ENCODE measurements at places on chromosomes 4 and X.

DNA sequence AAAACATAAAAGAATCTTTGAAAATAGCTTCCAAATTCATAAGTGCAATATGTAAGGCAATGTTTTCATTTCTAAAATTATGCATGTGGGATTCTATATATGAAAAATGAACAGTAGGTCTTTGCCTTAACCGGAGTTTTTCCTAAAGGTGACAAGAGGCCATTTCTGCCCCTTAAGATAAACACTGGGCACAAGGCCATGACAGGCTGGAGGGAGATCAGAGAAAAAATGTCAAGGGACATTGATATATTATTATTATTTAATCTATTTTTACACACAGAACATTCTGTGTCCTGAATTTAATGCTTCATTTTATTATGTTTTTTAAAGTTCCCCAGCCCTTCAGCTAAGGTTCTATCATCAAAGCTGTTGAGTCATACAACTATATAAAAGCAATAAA is 118.8 kb downstream of the CHM start:
- DNase-seq, result no peak

- no peak for DNase-seq
Observed at GRCh38 chr4:102042871-102043802, 252.6 kb downstream of the BANK1 start.

GRCh38 chr4:66575008-66575696 is 904.9 kb upstream of the EPHA5 start:
- DNase-seq, result peak; percentile 88

DNA sequence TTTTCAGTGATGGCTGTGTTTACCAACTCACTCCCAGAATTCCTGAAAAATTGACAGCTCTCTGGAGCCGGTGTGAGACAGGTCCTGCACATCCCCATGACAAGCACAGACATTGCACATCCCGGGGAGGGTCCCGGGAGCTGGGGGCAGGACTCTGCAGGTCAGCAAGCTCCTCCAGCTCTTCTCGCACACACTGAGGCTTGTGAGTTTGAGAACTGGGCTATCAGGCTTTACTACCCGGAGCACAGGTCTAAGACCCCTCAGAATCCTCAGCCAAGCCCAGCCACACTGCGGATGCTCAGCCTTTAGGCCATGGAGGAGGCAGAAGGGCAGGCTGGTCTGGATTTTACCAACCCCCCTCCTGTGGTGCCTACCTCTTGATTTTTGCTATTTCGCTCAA is 5.6 kb upstream of the CLDN24 start:
- DNase-seq, result no peak

DNA sequence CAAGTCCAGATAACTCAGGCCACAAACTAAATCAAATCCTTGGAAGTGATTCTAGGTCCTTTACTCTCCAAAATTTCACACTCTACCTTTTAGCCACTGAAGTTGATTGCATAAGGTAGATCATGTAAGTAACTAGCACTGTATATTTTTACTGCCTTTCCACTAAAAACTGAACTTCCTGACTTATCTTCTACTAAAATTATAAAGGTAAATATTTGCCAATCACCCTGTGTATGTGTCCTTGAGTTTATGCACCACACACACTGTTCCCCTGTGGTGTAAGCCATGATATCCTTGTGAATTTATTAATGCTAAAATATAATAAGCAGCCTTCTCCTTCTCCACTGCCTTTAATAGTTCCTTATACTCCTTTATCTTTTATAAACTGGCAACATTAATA is 25.6 kb downstream of the RPS6KA6 start:
- DNase-seq, result no peak

DNA sequence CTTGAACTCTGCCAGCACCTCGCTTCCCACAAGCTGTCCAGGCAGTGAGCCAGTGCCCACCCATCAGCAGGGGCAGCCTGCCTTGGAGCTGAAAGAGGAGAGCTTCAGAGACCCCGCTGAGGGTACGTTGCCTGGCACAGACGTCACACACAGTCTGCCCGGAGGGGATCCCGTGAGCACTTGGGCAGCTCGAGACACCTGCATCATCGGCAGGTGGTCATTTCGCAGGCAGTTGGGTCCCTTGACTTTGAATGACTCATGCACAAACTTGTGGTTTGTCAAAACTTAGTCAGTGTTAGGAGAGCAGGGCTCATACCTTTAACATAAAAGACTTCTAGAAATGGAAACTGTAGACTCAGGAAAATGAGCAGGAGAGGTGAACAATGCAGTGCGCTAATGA is 9.9 kb downstream of the TACC3 start:
- no peak for DNase-seq

Measured in RWPE1 (cell line).